Stimulated activated CD4-positive, alpha-beta T cell treated with anti-CD3 and anti-CD28 coated beads, Interleukin-2, amount 100 ng/mL, for 4 hours (primary cell): ENCODE measurements at places on chromosomes 2 and 18.

- DNase-seq = no peak
Measured at GRCh38 chr2:121689356-121689755, 40.1 kb upstream of the CLASP1 start.

GRCh38 chr2:41791523-41791922 is 256.3 kb upstream of the PKDCC start:
- no peak for DNase-seq

- DNase-seq = no peak
Measured at GRCh38 chr2:27003857-27004256, 28.9 kb upstream of the TMEM214 start.

GRCh38 chr2:202120828-202121227 is 47.8 kb downstream of the KIAA2012 start:
- no peak for DNase-seq

- DNase-seq = no peak
Measured at GRCh38 chr2:19484736-19485135, 126.3 kb upstream of the OSR1 start.

DNA sequence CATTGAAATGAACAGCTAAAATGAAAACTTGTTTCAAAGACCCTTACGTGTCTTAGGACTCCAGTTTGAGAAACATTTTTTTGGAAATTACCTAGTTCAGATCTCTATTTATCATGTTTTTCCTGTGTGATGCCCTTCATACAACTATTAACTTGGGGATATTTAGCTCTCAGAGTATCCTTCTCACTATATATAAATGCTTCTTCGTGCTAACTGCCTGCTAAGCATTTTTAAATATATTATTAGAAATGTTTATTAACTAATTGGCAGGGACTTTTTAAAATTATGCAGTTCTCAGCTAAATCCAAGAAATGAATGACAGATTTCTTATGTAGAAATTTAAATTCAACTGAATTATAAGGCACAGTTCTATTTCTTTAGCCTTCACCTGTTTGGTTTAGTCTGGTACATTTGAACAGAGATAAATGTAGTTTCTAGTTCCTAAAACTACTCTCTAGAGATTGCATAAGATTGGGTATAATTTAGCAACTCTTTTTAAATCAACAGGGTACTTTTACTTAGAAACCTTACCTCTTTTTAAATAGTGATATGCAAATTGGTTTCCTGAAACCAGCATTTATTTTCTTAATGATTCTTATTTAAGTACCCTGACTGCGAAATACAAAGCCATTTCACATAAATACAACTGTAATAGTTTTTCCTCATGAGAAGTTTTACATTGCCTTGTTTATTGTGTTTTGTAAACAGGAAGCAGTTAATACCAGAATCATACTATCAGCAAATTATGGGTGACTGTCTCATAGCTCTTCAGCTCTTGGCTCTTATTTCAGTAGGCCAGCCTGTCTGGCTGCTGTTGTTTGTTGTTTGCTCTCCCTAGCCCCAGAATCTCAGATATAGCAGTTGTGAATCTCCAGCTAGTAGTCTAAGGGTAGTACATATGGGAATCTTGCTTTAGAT is 140.7 kb downstream of the PTRHD1 start:
- DNase-seq = no peak

GRCh38 chr2:36369716-36370115 is 14.1 kb downstream of the CRIM1 start:
- DNase-seq = no peak

GRCh38 chr2:46666754-46667153 is 187.4 kb downstream of the TMEM247 start:
- DNase-seq = no peak

- DNase-seq = no peak
Measured at GRCh38 chr2:11339508-11340083, 4.8 kb downstream of the ROCK2 start.

- DNase-seq = peak; percentile 9
Measured at GRCh38 chr18:9612215-9612830, 2.0 kb downstream of the PPP4R1 start.
